ENCODE measurements at places on chromosomes 1 and 21. TPM values are rescaled to one million over a fixed set of nuclear protein-coding genes. Genes with fewer than 3 reads are reported as not detected.

The SLAMF8 gene
- total RNA-seq: 2.5 TPM

The TEX38 gene
- total RNA-seq: not detected

The FCER1A gene
- total RNA-seq: 8.3 TPM

The MPZ gene
- total RNA-seq: 7.5 TPM

The VANGL1 gene
- total RNA-seq: 9.1 TPM

The MIXL1 gene
- total RNA-seq: not detected

The RAB3B gene
- total RNA-seq: 0.91 TPM

The TCEA3 gene
- 24.1 TPM for total RNA-seq

The TRIM46 gene
- 0.13 TPM for total RNA-seq

The KCNK2 gene
- total RNA-seq: 3.3 TPM

The FAM110D gene
- total RNA-seq: 2.9 TPM

The ILDR2 gene
- total RNA-seq: 13.7 TPM

The PGLYRP4 gene
- total RNA-seq: not detected

- no peak for DNase-seq
Observed at GRCh38 chr1:53060579-53060978, 1.4 kb upstream of the PODN start.

DNA sequence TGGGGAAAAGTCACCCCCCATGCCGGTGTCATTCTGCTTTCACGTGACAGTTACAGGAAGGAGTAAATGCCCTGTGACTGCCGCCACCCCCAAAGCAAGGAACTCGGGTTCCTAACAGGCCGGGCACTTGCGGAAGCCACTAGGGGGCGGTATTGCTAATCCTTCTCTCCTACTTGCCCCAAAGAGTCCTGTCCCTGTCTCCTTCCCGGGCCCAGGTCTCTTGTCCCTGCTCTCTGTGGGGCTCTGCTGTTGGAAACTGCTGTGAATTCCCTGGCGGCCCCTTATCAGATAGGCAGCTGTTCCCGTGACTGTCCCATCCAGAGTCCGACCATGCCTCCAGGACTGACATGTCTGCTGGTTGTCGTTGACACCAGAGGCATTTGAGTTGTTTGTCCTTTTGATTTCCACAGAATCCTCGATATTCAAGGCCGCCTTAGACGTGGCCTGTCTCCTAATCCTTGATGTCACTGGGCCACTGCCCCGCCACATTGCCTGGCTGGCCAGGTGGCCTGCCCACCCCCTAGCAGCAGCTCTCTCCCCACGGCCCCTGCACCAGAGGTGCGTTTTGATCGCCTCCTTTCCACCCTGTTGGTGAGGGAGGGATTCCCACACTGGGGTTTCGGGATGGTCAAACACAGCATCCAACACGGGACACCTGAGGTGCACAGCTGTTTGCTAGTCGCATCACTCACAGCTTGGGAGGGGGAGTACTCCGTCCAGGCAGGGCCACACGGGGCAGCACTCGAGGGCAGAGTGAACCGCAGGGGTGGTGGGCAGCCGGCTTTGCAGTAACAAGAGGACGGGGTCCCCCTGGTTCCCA lies 37.3 kb downstream of the CHAF1B start:
- DNase-seq: no peak

DNA sequence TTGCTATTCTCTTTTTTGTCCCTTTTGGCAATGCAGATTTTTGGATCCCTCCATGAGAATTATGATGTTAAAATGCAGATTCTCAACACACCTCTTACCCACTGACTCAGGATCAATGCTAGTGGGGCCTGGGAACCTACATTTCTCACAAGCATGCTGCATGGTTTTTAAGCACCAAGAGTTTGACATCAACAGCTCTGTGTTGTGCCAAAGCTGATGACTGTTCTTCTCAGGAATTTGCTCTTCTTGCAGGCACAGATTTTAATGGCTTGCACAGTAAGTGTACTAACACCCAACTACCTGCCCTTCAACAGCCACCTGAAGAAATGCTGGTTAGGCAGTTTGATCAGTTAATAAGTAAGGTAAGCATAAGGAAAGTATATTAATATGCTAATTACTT lies 468.7 kb downstream of the PTBP2 start:
- no peak for DNase-seq

DNA sequence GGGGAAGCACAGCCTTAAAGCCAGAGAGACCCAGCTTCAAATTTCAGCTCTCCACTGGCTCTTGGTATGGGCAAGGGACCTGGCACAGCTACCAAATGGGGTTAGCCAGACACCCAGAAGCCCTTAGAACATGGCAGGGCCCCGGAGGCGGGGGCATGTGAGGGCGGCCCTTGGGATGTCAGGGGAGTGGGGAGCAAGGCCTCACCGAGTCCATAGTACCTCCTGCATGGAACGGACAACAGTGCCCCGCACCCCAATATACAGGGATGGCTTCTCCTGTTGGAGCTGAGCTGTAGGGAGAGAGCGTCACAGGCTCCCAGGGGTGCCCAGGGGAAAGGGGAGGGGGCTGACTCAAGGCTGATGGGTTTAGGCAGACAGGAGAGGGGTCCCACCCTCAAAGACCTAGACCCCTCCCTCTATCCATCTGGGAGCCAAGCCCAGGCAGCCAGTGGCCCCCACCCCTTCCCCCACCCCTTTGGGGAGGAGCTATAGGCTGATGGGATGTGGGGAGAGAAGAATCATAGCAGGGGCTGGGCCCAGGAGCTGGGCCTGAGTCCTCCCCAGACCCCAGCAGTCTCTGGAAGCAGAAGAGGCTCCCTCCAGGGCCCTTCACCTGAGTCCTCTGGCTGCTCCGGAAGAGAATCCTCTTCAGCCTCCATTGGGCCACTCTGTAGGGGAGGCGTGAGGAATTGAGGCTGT lies 16.5 kb downstream of the SPOCD1 start:
- DNase-seq: no peak

DNA sequence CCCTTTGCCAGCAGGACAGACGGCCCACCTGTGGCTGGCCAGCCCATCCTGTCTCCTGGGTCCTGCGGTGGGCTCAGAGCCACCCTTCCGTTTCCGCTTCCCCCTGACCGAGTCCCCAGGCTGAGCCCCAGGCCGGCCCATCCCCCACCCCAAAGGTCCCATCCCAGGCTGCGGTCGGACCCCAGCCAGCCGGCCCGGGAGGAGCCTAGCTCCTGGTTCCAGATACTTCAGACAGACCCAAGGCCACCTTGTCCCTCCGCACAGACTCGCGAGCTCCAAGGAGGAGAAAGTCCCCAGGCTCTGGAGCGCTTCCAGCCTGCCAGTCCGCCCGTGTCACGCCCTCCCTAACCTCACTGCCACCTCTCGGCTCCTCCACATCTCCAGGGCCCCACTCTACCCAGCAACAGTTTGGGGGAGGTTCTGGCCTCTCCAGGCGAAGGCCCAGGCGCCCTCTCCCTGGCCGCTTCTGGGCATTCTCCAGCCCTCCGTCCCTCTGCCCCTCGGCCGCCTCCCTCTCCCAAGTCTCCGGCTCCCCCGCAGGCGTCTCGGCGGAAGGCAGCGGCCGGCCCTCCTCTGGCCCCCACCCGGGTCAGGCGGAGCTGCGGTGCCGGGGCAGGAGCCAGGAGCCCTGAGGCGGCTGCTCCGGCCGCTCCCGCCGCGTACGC lies 835 bp downstream of the LRRN2 start:
- DNase-seq: no peak

GRCh38 chr1:103336408-103336807 lies 189.1 kb upstream of the RNPC3 start:
- no peak for DNase-seq

DNA sequence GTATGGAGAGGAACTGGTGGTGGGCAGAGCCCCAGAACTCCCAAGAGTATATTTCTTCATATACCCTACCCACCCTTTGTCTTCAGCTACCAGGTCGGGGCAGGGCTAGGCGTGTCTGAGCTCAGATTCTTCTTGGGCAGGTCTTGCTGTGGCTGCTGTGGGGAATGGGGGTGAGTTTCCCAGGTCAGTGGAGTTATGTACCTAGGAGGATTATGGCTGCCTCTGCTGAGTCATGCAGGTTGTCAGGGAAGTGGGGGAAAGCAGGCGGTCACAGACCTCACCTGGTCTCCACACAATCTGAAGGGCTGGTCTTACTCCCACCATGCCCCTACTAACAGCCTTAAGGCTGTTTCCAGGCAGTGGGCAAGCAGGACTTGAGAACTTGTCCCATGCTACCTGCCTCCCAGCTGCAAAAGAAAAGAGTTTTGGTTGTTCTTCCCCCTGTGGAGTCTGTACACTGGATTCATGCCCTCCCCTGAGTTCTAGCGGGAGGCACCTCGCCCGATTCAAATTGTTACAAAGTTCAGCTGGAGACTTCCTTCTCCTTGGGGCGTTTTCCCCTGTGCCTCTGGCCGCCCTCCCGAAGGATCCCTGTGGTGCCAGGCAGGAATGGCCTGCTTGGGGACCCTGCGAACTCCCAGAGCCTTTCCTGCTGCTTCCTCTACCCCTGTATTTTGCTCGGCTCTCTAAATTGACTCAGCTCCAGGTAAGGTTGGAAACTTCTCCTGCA lies 58.6 kb downstream of the NPHS2 start:
- no peak for DNase-seq

DNA sequence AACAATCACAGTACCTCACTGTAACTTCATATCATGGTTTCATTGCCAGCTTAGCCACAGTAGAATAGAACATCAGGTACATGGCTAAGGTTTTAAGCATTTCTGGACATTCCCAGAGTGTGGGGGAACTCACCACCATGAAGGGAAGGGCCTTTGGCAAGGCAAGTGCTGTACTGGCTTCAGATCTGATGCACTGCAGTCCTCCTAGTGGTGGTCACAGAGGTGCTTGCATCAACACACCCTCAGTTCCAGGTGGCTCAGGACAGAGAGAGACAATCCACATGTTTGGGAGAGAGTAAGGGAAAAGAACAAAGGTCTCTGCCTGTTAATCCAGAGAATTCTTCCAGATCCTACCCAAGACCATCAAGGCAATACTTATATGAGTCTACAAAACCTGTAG lies 528.4 kb upstream of the RGS18 start:
- DNase-seq: no peak

GRCh38 chr1:231036416-231036815 lies 3.6 kb downstream of the FAM89A start:
- no peak for DNase-seq

GRCh38 chr1:16927711-16928485 lies 6.2 kb downstream of the CROCC start:
- DNase-seq: no peak

- DNase-seq: no peak
Observed at GRCh38 chr21:42630626-42631025, 22.8 kb upstream of the PDE9A start.

- peak; percentile 24 for DNase-seq
Observed at GRCh38 chr1:30405631-30406212, 317.7 kb downstream of the MATN1 start.

GRCh38 chr1:175287377-175287776 lies 94.8 kb upstream of the KIAA0040 start:
- DNase-seq: no peak

DNA sequence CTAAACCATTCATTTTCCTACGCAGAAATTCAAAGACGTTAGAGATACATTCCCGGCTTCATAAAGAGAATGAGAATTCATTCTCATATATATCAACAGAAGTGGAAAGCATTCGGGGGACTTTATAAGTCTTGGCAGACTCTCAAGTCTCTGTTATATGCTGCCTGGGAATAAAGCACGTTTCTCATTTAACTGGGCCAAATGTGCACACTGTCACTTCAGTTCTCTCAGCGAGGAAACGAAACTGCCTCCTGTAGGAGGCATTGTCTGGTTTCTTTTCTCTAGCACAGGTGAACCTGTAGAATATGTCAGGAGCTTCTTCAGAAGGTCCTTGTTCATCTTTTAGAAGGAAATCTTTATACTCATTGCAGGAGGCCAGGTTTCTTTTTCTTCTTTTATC lies 367.6 kb downstream of the PTBP2 start:
- DNase-seq: no peak

DNA sequence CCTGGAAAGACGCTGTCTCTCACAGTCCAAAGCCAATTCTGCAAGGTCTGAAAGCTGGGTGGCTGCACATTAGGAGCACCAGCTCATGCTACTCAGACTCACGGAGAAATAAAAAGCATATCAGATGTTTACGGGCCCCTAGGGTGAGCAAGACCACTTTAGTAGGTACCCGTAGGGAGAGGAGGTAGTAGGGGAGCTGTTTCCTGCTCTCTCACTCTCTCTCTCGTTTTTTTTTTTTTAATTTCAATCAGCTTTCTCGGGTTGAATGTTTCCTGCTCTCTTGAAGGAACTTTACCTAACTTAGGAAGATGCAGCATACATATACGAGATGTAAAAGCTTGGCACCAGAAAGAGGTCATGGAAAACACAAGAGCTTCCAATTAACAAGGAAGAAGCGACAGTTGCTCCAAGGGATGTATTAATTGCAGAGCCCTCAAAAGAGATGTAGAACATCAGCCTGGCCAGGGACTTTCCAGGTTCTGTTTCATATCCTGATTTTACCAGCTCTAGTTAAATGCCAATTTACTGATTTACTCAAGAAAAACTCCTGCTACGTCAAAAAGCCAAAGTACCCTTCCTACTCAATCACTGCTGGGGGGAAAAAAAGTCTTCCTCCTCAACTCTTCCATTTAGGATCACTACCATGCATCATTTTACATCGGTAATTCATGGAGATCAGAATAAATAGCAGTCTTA lies 3.1 kb downstream of the LORICRIN start:
- DNase-seq: no peak

DNA sequence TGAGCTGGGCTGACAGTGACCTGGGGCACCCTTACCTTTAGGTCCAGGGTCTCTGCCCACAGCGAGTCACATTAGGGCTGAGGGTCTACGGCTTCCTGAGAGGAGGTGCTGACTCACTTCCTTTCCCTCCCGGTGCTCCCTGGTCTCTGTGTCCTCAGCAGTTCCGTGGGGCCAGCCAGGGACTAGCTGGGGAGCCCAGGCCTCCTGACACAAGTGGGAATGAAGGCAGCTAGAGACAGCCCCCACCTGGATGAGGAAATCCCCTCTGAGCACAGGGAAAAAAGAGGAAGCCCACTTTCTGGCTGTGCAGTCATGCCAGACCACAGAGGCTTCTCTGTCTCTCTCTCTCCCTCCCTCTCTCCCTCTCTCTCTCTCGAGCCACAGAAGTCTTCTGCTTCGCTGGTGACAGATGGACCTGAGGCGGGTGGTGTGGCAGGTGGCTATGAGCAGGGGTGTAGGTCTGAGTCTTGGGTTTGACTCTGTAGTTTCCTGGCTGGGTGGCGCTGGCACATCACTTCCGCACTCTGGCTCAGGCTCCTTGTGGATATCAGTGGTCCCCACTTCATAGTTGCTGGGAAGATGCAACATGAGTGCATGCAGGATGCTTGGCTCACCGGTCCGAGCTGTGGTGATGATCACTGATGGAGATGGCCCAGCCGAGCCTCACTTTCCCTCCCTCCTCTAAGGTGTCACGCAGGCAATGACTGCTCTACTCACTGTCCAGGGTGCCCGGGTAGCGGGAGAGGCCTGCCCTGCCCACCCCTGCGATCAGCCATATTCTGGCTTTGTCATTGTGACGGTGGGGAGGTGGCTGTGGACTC lies 3.5 kb downstream of the SLC66A1 start:
- DNase-seq: no peak

DNA sequence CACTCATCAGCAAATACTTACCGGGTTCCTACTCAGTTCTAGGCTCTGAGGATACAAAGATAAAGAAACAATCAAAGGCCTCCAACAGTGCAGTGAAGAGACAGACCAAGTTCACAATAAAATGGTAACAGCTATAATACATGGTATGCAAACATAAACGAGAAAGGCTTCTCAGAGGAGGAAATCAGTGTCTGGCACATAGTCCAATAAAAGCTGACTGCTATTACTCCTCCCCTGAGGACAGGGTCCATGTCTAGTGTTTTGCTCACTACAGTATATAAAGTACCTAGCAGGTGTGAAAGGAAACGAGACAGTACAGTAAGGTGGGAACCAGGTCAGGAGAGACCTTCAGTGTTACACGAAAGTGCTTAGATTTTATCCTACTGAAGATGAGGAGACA lies 4.3 kb downstream of the RBM34 start:
- DNase-seq: no peak

All from esophagus muscularis mucosa (tissue), 4 donors.